Activated T-cell treated with anti-CD3 and anti-CD28 coated beads for 48 hours (primary cell): ENCODE measurements at places on chromosomes 16 and 17.

GRCh38 chr17:76354747-76355310 is 1.1 kb upstream of the PRPSAP1 start:
- no peak for DNase-seq

DNA sequence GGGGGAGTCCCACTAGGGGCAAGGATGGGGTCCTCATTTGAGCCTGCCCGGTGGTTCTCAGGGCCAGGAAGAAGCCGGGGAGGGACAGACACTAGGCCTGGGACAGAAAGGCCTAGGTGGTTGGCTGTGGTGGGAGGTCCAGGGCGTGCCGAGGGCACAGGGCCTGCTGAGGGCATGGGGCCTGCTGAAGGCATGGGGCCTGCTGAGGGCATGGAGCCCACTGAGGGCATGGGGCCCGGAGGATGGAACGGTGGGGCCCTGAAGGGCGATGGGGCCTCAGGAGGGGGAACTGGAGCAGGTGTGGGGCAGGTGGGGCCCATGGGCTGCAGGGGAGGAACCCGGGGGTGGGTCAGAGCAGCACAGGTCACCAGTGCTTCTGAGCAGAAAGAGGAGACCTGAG is 31.2 kb downstream of the PELP1 start:
- DNase-seq, result no peak

GRCh38 chr17:74799097-74799496 is 23.0 kb upstream of the NAT9 start:
- DNase-seq, result no peak

GRCh38 chr16:65176603-65177002 is 54.7 kb upstream of the CDH11 start:
- DNase-seq, result no peak

DNA sequence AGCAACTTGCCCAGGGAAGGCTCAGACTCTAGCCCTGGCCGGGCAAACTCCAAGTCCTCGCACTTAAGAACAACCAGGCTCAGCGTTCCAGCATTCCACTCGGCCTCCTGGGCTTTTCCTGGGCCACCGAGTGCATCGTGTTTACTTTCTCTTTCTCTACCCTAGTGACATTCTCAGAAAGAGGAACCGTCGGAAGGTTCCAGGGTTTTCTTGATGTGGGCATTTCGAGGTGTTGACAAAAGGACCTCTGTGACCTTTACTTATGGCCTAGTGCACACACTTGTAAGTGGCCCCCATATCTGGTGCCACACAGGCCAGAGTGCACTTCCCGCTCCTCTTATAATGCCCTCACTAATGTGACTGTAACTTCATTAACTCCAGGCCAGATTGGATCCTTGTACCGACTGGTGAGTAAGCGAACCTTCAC is 3.1 kb upstream of the BANP start:
- DNase-seq, result no peak

DNA sequence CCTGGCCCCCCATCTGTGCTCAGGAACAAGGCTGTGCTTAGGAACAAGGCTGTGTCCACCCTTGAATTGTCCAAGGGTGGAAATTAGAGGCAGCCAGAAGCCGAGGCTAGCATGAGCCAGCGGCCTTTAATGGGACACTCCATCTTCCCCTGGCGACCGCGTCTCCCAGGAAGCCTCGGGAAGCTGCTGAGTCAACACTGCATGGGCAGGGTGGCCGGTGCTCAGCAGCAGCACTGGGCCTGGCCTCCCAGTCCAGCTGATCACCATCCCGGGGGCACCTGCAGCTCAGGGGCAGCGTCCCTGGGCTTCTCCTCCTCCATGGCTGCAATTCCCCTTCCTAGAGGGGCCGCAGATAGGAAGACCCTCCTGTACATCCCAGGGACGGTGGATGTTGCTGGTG is 180.8 kb downstream of the ENGASE start:
- DNase-seq, result no peak

GRCh38 chr17:683499-684254 is 31.0 kb downstream of the VPS53 start:
- DNase-seq, result no peak

DNA sequence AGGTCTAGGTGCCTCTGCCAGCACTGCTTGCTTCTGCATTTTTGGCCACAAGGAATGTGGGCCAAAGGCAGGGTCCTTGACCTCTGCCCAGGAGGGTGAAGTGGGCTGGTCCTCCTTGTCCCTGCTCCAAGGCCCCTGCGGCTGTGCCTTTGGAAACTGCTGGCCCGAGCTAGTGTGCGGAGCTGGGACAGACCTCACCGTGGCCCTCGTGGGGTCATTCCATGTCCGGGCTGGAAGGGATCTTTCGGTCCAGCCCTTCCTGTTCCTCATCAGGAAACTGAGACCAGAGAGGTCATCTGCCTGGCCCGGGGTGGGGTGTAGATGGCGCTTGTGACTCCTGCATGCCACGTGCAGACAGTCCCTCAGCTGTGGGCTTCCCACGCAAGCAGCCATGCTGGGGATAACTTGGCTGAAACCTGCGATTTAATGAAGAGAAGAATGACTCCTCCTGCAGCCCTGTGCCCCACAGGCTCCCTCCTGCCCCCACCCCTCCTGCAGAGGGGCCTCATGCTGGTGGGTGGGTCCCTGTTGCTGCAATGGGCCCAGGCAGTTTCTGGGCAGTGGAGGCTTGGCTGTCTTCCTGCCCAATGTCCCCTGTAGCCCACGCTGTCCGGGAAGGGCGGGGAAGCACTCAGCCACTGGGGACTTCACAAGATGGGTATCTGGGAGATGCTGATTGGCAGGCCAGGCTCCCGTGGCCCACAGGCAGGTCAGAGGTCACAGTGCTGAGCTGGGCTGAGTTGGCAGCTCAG is 245.2 kb downstream of the SEC14L1 start:
- no peak for DNase-seq

DNA sequence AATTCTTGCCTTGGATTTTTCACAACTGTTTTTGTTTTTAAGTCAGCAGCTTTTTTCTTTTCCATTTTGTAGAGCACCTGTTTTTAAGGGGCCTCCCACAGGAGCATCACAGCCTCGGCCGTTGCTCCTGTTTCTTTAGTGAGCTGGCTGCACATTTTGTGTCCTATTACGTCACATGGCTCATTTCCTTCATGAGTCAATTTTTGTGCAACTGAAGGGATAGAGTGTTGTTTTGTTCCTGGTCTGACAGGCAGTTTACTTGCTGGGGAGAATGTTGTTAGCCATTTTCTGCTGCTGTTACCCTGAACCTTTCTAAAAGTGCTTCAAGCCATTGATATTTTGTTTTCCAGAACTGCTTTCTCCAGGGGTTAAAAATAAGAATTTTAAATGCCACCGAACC is 45.0 kb upstream of the CRISPLD2 start:
- no peak for DNase-seq

DNA sequence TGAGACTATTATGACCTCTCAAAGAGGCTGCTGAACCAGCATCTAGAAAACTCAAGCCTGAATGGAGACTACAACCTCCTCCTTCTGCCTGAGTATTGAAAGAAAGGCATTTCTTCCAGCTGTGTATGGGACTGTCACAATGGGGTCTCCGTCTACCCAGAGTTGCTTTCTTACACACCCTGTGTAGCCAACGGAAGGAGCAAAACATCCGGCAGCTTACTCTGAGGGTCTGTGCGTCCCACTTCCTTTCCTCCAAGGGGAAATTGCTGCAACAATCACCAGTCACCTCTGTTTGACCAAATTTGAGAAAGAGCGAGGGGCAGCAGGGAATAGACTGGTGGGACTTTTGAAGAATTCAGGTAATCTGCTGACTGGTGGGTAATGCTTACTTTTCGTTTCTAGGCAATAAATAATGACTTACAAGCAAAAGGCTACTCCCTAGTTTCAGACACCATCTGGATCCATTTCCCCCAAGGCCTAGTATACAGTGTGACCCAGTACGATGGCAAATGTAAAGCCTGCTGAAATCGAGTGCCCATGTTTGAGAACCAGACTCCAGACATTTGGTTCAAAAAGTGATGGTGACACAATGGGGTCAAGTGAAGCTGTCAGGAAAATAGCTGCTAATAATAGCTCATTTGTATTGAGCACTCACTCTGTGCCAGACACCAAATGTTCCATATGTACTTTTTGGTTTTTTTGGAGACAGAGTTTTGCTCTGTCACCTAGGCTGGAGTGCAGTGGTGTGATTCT is 81.7 kb downstream of the YPEL2 start:
- no peak for DNase-seq

DNA sequence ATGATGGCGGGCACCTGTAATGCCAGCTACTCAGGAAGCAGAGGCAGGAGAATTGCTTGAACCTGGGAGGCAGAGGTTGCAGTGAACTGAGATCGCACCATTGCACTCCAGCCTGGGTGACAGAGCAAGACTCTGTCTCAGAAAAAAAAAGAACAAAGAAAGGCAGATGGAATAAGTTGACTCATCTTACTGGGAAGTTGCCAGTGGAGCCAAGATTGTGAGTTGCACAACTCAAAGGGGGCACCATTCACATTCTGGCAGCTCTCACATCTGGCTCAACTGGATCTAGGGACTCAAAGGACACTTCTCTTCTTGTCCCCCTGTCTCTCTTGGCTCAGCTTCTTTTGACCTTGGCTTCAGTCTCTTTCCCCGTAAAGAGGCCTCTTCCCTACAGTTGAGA is 53.7 kb upstream of the ETV4 start:
- DNase-seq, result no peak

DNA sequence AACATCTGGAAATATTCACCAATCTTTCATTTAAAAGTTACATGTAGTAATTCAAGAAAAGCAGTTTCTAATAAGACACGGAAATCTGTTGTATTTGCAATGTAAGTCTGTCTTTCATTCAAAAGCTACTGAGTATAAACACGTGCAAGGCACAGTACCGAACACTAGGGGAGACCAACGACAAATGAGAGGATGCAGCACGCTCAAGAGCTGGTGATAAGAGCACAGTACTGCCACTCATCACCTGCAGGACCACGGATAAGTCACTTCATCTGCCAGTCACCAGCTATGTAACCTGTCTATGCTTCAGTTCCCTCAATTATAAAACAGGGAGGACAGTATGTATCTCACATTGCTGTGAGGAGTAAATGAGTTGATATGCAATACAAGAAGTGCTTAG is 67.1 kb downstream of the CLEC18A start:
- DNase-seq, result no peak

DNA sequence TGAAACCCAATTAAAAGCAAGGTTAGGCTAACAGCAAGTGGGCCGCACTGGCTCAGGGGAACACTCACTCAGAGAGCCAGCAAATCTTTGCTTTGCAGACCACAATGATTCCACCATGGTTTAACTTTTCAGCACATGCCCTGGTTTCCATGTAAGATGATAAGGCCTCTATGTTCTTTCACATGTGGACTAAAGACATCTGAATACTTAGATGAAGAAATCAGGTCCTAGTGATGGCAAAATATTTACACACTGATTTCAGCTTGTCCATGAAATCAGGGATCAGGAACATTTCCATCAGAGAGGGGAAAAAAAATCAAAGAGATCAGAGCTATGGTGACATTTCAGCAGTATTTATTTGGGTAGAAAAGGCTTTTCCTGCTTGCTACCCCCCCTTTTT is 258.2 kb upstream of the IRX5 start:
- no peak for DNase-seq

- no peak for DNase-seq
These were observed 79.2 kb downstream of the MYH11 start for GRCh38 chr16:15777533-15778203.

DNA sequence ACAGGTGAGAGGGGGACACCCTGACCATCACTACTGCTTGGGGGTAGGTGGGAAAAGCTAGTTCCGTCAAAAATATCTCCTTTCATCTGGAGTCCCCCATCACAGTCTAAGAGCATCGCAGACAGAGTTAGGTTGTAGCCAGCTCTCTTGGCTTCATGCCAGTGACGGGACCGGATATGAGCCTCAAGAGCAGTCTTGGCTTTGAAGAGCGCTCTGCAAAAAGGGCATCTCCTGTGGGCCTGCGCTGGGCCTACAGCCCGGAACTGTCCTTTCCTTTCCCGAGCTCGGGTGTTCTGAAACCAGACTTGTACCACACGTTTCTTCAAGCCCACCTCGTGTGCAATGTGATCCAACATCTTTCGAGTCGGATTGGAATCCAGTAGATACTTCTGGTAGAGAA is 253.6 kb downstream of the ZFHX3 start:
- DNase-seq, result no peak

DNA sequence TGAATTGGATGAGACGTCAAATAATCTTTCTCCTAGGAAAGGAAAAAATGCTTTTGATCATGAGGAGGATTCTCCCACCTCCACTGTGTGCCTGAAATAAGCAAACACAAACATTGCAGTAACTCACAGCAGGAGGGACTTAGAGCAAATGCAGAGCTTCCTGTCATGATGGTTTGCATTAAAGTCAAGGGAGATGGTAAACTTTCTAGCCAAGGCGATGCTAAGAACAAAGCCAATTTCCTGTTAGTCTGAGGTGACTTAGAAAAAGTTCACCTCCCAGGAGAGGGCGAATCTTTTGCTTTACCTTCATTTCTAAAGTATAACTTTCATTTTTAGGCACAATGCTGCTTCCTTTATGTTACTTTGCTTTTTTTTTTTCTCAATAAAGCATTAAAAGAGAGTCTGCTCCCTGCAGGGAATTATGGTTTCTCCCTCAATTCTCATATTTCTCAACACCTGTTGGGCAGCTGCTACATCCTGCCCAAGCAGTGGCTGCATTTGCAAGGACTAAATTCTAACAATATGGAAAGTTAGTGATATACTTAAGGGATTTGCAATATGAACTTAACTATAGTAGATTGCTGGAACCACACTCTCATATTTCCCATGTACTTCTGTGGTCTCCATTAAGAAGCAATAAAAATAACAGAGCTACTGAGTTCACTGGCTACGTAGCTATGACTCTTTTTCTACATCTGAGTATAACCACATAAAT is 175.6 kb downstream of the PCTP start:
- DNase-seq, result no peak

GRCh38 chr16:66585481-66586239 is 6.4 kb downstream of the CMTM2 start:
- no peak for DNase-seq

DNA sequence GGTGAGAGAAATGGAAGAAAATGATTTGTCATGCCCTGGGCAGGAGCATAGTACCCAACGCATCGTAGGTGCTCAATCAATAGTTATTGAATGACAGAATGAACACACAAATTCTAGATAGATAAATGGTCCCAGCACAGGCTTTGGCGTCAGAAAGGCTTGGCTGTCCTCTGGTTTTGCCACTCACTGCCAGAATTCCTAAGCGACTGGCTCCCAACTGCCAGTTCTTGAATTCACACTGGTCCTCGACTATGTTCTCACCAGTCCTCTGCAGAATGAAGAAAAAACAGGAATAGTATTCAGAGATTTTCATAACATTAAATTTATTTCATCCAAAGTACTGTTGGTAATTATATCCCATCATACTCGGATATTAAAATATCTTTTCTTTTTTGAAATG is 163.1 kb upstream of the NOL11 start:
- no peak for DNase-seq

GRCh38 chr17:7174603-7175326 is 4.4 kb downstream of the ASGR1 start:
- DNase-seq, result no peak
